Activated CD8-positive, alpha-beta T cell treated with anti-CD3 and anti-CD28 coated beads for 36 hours (primary cell): ENCODE measurements at places on chromosomes 5 and 9. TPM values are rescaled to one million over a fixed set of nuclear protein-coding genes. Genes with fewer than 3 reads are reported as not detected.
A peak's percentile ranks its signal among the peaks of the same experiment; 100 is the strongest.

DNA sequence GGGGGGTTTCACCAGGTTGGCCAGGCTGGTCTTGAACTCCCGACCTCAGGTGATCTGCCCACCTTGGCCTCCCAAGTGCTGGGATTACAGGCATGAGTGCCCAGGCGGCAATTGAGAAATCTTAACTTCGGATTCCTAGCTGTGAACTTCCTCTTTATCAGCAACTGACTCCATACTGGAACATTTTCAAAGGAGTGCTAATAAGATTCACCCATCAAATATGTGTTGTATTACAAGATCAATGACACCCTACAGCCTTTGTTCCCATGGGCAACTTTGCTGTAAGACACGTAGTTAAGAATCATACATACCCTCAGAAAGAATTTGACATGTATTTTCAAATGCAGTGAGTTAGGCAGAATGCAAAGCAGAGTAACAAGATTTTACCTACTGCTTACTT, 23.1 kb upstream of the ACOT12 start:
- H3K36me3 ChIP-seq = peaks cover under 1% of the 10 kb centered on the region
- H3K27ac ChIP-seq = no peak overlapping the region
- no peaks in the 10 kb centered on the region for H3K27me3 ChIP-seq
- no peak overlapping the region for H3K4me3 ChIP-seq

DNA sequence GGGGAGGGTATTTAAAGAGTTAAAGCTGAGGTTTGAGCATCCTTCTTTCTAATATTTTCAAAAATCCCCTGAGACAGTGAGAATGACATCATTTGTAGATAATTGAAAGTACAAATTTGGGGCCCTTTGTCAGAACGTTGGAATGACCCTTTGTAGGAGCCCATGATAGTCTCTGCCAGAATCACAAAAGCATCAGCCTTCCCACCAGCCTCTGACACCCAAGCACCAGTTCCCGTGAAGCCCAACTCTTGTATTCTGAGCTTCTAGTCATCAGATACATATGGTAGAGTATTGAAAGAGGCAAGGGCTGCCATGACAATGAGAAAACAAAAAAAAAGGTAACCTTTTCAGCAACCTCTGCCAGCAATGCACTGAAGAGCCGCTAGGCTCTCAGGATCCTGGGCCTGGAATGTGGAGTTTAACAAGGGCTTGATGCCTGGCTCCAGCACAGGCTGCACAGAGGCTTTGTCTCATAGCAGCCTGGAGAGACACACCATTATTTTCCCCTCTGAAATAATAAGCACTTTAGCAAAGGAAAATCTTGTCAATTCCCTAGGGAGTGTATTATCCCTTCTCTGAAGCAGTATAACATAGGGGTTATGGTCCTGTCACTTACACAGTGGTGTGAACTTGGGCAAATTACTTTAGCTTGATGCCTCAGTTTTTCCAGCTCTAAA, 114.4 kb downstream of the ZNF608 start:
- H3K27me3 ChIP-seq = peaks cover 23% of the 10 kb centered on the region
- no peaks in the 10 kb centered on the region for H3K36me3 ChIP-seq
- no peak overlapping the region for H3K27ac ChIP-seq
- no peaks in the 10 kb centered on the region for H3K4me1 ChIP-seq
- no peak for DNase-seq

DNA sequence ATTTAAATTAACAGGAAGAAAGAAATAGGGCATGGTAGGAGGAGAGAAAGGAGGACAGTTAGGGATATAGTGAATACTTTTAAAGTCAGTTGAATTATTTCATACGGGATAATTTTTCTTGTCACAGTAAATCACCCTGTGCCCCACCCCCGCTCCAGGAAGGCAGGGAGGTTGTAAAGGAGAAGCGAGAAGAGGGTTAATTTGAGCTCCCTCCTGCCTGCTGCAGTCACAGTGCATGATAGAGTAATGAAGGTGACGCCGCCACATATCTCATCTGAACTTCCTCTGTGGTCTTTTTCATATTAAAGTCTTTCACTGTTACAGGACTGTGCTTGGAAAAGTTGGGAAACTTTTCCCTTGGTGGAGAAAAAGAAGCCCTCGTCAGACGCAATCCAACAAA, 896 bp upstream of the PCSK5 start:
- peak overlapping the region; percentile 95 for H3K4me3 ChIP-seq
- no peaks in the 10 kb centered on the region for H3K27me3 ChIP-seq
- peak; percentile 33 for DNase-seq
- H3K4me1 ChIP-seq = peaks cover 34% of the 10 kb centered on the region
- peak overlapping the region; percentile 75 for H3K27ac ChIP-seq

- H3K27ac ChIP-seq = peak within 1 kb of the TSS; percentile 99
- H3K4me1 ChIP-seq = peaks cover 39% of the 10 kb centered on the region
- H3K36me3 ChIP-seq = peaks cover 42% of the 10 kb centered on the region
- H3K4me3 ChIP-seq = peak within 1 kb of the TSS; percentile 96
- no peaks in the 10 kb centered on the region for H3K27me3 ChIP-seq
- DNase-seq = no peak
These were observed at the start of gene CANX for GRCh38 chr5:179698935-179699615. Gene CANX (plus strand): TSS chr5:179698967. CDS start chr5:179705682, 6,715 bp downstream.

MSX2 gene
- not detected for total RNA-seq

TAL2 gene
- not detected for total RNA-seq
